ENCODE measurements at places on chromosomes 12 and 14. TPM values are rescaled to one million over a fixed set of nuclear protein-coding genes. Genes with fewer than 3 reads are reported as not detected.

RBMS2 gene
- total RNA-seq: 6.5 TPM

RNASE4 gene
- total RNA-seq: 0.34 TPM

ADAM21 gene
- total RNA-seq: not detected

POTEM gene
- total RNA-seq: not detected

GPRC5D gene
- total RNA-seq: not detected

CSAD gene
- 21.7 TPM for total RNA-seq

RASSF9 gene
- total RNA-seq: not detected

NRIP2 gene
- total RNA-seq: not detected

FGF23 gene
- not detected for total RNA-seq

MYBPC1 gene
- not detected for total RNA-seq

STON2 gene
- total RNA-seq: 0.44 TPM

RNASE7 gene
- not detected for total RNA-seq

WDHD1 gene
- 53.8 TPM for total RNA-seq

VAMP1 gene
- 52.8 TPM for total RNA-seq

TC2N gene
- total RNA-seq: 21.5 TPM

MGST1 gene
- 0.73 TPM for total RNA-seq

ERBB3 gene
- 0.51 TPM for total RNA-seq

KCNJ8 gene
- not detected for total RNA-seq

BAG5 gene
- 33.8 TPM for total RNA-seq

GUCY2C gene
- total RNA-seq: not detected

COL2A1 gene
- not detected for total RNA-seq
